ENCODE measurements at places on chromosomes 6 and 20.

DNA sequence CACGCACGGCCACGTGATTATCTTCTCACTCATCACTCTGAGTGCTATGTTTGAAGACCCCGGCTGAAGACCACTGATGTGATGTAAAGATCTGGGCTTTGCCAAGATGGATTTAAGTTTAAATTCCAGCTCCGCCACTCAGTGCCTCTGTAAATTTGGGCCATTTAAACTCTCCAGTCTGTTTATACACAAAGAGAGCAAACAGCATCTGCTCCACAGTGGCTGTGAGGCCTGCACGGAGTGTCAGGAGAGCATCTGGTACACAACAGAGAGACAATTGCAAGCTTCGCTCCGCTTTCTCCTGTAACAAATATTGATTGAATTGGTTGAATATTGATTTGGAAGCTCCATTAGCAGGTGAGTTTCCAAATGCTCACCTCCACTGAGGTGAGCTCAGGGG, 80.5 kb upstream of the FRMD1 start:
- DNase-seq = no peak

GRCh38 chr6:158554611-158555361, 5.1 kb upstream of the TMEM181 start:
- DNase-seq = no peak

DNA sequence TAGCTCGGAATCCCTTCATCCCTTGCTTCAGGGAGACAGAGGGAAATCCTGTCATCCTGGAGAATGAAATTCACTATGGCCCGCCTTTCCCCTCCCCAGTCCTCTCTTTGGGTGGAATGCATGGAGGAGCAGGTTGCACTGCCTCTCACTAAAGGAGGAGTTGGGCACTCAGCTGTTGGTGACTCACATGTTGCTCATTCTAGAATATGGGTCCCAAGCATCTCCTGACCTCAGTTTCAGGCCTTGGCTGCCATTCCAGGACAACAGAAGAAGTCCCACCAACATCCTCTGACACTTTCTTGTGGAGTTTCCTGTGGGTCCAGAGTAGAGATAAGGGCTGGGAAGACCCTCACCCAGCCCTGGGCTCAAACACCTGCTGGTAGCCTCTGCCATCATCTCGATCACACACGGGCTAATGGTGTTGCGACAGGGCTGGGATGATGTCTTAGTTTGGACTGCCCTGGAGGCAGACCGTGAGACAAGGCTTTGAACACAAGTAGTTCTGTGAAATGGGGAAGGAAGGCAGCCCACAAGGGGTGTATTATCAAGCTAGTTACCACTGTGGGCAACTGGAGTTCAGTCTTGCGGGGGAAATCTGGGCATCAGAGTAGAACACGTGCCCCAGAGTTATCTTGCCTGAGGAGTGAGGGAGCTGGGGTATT, 52.4 kb upstream of the RNF24 start:
- no peak for DNase-seq

DNA sequence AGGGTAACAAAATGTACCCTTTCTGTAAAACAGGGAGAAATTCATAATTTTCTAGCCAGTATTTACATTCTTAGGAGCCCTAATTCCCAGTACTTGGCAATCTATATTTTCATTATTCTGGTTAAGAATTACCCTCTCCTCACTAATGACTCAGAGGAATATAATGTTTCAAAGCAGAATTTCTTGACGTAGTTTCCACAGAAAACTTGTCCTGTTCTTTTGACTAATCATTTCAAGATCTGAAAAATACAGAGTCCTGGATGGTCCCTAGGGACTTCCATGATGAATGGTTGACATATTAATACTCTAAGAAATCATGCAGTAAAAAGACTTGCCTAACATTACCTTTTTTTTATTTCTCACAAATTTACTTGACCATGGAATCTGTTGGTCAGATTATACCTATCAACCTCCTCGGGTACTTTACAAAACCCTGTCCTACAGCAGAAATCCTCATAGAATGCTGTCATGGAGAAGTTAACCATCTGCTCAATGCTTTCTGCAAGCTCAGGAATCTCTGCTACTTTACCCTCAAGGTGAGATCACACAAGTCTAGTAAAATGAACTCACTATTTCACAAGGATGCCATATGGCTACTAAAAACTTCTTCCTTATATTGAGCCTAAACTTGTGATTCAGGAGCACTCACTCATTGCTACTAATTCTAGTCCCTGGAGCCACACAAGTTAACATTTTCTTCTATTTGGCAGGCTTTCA, 202.1 kb upstream of the CNR1 start:
- no peak for DNase-seq

- DNase-seq = no peak
Measured at GRCh38 chr6:52304983-52305390, 20.4 kb upstream of the MCM3 start.

DNA sequence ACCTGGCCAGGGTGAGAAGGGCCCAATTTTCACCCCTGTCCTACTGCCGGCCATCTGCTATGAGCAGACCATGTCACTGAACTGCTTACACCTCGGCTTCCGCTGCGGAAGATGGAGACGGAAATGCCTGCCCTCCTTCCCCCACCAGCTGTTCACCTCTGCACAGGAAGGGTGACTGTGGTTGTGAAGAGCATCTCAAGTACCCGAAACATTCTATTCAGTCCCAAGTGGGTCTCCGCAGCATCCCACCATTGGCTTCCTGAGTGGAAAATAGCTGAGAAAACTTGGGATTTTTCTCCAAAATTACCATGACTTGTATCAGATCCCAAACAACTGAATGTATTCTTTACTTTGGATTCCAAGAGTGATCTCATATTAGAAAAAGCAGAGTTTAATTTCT, 16.1 kb downstream of the DOK5 start:
- DNase-seq = no peak

GRCh38 chr6:14447240-14447639, 329.7 kb downstream of the CD83 start:
- DNase-seq = no peak

DNA sequence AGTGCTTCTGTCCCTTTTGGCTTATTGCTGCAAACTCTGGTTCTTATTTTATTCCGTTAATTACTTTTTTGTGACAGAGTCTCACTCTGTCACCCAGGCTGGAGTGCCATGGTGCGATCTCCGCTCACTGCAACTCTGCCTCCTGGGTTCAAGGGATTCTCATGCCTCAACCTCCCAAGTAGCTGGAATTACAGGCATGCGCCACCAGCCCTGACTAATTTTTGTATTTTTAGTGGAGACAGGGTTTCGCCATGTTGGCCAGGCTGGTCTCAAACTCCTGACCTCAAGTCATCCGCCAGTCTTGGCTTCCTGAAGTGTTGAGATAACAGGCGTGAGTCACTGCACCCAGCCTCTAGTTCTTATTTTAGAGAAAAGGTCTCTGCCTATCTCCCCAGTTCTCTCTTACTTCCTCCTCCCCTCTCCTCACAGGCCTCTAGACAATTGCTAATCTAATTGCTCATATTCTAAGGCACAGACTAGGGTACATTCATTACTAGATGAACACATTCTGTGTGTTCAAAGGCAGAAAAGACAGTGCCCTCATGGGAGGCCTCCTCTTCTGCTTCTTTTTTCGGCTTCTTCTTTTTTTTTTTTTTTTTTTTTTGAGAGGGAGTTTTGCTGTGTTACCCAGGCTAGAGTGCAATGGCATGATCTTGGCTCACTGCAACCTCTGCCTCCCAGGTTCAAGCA, 27.0 kb downstream of the EDEM2 start:
- no peak for DNase-seq

- no peak for DNase-seq
Measured at GRCh38 chr6:108337721-108338120, 42.9 kb downstream of the AFG1L start.

DNA sequence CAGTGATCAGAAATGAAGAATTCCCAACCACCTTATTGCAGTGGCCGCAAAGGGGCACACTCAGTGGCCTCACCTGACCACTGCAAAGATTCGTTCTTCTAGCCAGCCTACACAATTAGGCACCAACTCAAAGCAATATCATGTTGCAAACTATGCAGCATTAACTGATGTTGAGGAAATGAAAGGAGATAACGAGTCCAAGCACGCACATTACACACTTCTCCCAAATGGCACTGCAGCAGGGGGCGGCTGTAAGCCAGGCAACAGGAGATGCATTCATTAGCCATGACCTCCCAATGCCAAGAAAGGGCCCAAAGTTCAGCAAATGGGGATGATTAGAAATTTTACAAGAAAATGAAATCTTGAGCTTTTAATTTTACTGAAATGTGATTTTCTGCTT, 39.3 kb downstream of the ATXN1 start:
- DNase-seq = no peak

- DNase-seq = no peak
Measured at GRCh38 chr6:118864341-118865099, 29.4 kb upstream of the ASF1A start.

DNA sequence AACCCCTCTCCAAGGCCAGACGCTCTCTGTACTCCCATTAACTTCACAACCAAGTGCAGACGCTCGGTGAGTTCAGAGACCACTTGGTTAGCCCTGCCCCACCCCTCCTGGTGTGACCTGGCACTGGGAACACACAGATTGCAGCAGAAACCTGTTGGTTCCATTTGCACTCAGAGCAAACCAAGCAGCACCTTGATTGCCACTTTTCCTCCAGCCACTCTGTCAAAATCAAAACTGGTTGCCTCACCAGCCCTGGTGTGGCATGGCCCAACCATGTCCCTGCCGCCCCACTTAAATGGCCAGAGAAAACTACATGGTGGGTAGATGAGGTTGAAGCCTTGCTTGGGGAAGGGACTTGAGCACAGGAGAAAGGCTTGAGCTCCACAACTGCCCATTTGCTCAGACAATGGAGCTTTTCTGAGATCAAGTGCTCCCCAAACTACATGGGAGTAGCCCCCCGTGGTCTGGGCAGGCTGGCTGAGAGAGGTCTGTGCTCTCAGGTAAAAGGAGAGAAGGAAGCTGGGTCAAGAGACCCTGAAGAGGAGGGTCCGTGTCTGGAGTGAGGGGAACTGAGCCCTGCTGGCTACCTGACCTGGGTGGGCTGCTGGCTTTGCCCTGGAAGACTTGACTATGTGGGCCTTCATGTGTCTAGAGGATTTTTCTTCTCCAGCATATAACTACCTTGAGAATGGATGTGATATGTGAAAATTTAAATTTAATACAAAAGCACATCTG, 43.4 kb downstream of the PLCG1 start:
- no peak for DNase-seq

DNA sequence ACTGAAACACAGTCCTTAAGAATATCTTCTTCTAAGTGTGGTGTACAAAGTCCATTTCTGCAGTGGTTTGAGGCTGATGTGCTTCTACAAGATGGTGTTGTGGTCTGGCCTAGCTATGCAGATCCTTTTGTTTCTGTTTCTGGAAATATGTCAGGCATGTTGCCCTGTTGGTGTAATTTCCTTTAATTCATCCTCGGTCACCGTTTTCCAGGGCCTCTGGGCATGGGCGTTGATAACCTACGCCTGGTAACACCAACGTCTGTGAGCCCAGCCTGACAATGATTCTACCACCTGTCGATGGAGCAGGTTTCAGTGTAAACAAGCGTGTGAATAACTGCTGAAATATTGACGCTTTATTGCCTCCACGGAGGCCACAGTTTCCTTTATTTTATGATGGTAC, 33.3 kb upstream of the AFDN start:
- no peak for DNase-seq

GRCh38 chr6:21949211-21949801, 347.5 kb downstream of the PRL start:
- no peak for DNase-seq

- no peak for DNase-seq
Measured at GRCh38 chr6:95917034-95917433, 98.7 kb upstream of the FUT9 start.

DNA sequence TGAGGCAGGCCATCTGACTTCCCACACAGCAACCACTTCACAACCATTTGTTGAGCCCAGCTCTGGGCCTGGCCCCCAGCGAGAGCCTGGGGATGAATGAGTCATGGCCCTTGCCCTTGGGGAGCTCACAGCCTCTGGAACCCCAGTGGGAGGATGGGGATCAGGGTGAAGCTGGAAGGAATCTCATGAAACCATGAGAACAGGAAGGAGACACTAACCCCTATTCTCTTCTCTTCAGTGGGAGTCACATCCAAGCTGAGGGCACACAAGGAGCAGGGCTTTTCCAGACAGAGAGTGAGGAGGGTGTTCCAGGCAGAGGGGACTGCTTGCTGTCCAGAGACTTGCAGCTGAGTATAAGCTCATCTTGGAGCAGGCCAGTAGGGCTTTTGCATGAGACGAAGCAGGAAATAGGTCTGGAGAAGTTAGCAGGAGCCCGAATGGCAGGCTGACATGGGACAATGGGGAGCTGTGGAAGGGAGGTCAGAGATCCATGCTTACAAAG, 7.5 kb downstream of the FOXS1 start:
- DNase-seq = no peak

GRCh38 chr6:167744681-167745669, 81.7 kb upstream of the AFDN start:
- no peak for DNase-seq

DNA sequence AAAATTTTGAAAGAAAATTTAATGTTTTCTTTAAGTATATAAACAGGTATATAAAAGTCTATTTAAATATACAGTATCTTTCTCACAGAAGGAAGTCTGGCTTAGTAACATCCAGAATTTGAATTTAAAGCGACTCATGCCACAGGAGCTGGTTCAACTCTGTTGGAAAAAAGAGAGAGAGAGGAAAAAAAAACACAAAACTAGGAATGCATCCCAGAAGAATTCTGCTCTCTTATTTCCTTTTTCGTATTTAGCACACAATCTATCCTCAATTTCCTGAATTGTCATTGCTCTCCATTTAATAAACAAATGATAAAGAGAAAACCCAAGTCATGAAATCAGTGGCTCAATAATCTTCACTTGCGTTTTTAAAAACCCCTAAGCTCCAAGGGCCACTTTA, 107.5 kb upstream of the SCAF8 start:
- DNase-seq = no peak

GRCh38 chr20:58005581-58006345, 222.7 kb downstream of the ANKRD60 start:
- DNase-seq = no peak

GRCh38 chr20:38024496-38024895, 8.8 kb downstream of the TTI1 start:
- no peak for DNase-seq

DNA sequence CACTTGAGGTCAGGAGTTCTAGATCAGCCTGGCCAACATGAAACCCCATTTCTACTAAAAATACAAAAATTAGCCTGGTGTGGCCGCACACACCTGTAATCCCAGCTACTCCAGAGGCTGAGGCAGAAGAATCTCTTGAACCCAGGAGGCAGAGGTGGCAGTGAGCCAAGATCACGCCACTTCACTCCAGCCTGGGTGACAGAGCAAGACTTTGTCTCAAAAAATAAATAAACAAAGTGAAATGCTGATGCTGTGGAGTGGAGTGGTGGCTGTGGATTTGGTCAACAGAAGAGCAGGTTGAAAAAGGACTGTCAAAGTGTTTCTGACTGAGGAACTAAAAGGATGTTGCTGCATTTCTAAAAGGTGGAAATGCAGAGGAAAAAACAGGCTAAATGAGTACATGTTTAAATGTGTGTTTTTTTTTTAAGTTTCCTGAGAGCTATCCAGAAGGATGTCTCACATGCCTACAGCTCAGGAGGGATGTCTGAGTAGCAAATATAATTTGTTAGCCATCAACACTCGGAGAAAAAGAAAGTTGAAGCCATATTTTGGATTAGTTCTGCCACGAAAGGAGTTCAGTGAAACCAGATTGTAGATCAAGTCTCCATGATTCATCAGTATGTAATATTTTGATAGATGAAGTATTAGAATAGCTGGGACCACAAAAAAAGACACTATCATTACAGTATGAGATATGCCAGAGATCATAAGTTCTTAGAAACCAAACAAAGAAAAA, 621.1 kb upstream of the ADGRB3 start:
- no peak for DNase-seq

All from stimulated activated naive CD4-positive, alpha-beta T cell treated with Interleukin-2 at 50 U/mL for 16 hours (primary cell).